MV-4-11 (cell line): ENCODE measurements at places on chromosomes 5 and 9.

GRCh38 chr5:171745602-171746001, 40.0 kb upstream of the SMIM23 start:
- DNase-seq, result no peak

DNA sequence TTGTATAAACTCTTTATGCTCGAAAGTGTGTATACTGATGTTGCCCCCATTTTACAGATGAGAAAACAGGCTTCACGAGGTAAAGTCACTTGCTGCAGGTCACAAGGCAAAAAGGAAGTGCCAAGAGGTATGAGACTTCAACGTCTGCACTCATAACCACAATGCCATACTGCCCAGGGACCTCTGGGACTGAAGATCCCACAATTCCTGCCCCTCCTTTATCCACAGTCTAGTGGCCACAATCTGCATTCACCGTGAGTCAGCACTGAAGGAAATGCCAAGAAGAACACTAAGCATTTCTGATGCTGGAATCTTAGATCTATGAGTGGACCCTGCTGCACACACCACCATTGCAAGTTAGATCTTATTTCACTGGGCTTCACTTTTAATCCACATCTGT, 37.3 kb downstream of the MED27 start:
- DNase-seq, result no peak

DNA sequence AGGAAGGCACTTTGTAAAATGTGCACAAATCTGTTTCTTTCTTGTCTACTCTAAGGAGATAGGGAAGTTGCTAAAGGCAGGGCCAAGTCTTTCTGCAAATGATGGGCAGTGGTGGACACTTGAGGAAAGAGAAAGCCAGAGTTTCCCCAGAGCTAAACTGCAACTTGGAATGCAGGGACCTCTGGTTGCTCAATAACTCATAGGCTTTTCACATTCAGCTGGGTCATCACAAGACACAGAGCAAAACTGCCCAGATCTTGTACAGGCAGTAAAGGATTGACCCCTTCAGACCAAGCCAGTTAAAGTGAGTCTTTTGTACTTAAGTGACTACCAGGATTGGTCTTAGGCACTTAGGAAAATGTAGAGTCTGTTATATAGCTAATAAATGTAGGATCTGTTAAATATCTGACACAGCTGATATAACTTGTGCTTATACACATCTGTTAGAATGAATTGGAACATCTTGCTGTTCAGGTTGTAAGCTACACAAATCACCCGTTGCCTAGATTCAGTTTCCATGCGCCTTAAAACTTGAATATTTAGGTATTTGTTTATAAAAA, 13.5 kb upstream of the AGXT2 start:
- DNase-seq, result no peak

DNA sequence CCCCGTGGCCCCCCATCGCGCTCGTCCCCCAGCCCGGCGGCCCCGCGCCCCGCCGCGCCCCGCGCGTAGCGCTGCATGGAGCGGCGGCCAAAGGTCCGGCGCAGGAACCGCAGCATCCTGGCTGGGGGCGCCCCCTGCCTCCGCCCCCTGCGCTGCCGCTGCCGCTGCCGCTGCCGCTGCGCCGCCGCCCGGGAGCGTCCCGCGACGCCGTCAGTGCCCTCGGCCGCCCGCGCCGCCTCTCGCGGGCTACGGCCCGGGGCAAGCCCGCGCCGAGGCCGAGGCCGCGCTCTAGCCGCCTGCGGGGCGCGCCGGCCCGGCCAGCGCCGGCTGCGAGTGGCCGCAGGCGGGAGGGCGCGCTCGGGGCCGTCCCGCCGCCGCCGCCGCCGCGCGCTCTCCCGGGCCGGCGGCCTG, 523 bp downstream of the EPB41L4B start:
- no peak for DNase-seq

DNA sequence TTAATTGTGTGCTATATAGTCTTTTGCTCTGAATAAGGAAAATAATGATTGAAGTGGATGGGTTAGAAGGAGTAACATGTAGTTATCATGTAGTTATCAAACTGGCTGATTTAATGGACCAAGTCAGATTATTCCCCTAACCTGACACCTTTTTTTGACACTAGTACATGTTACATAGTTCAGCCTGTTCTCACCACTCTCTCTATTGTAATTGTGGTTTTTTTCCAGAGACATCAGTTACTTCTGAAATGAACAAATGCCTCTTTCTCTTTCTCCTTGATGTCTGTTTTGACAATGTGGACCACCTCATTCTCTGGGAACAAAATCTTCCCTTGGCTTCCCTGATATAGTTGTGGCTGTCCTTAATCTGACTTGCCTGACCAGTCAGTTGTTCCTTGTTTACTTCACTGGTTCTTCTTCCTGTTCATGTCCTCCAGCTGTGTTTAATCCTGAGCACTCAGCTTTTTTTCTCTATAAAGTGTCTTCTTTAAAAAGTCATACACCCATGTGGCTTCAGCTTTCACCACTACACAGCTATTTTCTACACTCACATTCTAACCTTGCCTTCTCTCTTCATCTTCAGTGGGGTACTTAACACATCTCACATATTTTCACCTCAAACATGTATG, 243.4 kb downstream of the ARRDC3 start:
- DNase-seq, result peak; percentile 15

DNA sequence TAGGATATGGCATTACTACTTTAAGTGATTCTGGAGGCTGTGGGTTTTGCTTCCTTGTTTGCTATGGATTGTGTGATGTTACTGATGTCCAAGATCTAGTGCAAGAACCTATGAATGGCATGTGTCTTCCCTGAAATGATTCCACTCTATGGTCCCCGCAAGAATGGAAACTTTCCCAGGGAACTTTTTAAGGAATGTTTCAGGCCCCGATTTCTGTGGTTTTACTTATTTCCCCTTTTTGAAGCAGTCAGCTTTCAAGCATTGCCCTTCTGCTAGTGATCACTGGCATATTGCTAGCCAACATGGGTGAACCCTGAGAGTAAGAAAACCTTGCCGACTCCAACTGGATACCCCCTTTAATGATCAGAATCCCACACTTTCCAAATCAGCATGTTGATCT, 26.6 kb upstream of the CD180 start:
- DNase-seq, result peak; percentile 15

GRCh38 chr5:31944684-31945445, 229.3 kb downstream of the GOLPH3 start:
- no peak for DNase-seq

DNA sequence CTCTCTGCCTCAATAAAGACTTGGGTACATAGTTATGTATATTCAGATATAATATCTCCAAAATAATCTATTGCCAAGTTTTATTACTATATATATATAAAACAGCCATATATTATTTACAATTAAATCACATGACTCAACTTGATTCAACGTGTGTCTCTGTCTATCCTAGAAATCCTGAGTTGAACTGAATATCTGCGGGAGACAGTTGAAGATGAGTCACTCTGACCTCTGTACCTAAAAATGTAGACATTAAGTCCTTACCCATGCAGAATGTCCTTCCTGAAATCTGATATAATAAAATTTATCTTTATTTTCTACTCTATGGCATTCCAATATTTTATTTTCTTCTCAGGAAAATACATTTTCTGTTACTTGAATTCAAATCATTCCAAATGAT, 218.2 kb upstream of the PRDM9 start:
- no peak for DNase-seq

GRCh38 chr5:18202164-18202563, 567.9 kb downstream of the TAF11L14 start:
- DNase-seq, result peak; percentile 69

GRCh38 chr9:124280176-124280691, 22.5 kb downstream of the NEK6 start:
- no peak for DNase-seq

DNA sequence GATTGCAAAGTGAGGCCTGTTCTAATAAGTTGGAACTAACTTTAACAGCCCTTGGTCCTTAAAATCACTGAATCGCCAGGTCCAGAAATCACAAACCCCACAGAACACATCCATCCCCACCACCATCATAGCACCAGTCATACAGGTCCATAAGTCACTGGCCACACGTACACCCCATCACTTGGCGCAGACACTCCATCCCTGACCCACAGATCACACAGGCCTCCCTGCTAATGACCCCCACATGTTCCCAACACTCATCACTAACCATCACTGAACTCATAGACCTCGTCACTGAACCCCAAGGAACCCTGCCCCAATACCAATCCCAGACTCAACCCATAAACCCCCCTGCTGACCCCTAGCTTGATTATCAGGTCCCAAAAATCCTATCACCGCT, 41.2 kb upstream of the ZNF300 start:
- DNase-seq, result no peak

- DNase-seq, result no peak
Measured at GRCh38 chr5:36173426-36173825, 21.5 kb downstream of the SKP2 start.

- DNase-seq, result no peak
Measured at GRCh38 chr5:149322518-149322917, 22.8 kb upstream of the GRPEL2 start.

GRCh38 chr5:8940934-8941333, 604.9 kb downstream of the SEMA5A start:
- no peak for DNase-seq
